Effector memory CD8-positive, alpha-beta T cell (primary cell): ENCODE measurements at places on chromosomes 1 and 21.

DNA sequence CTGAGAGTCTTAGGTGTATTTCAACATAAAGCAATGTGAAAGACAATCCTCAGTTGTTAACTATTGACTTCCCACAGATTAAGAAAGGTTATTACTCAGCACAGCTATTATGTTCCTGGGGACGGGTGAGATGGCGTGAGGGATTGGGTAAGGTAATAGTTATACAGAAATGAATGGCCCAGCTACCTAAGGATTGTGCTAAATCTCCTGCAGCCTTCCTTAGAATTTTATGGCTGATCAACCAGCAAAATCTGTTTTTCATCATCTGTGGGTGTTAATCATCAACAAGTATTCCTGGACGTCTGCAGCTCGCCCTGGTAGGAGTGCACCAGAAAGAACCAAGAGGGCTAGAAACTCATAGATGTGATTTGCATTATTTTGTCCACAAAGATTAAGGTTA, 146.0 kb upstream of the IVNS1ABP start:
- DNase-seq = no peak

DNA sequence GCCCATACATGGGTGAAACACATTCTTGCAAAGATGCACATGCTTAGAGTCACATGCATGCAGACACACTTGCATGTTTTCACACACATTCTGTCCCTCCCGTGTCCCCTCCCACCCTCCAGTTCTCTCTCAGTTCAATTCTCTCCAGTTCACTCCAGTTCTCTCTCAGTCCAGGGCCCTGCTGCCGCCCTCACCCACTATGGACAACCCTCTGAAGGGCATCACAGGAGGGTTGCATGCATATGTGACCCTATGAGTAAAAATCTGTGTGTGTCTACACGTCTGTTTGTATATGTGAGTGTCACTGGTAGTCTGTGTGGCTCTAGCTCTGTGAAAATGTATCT, 21.8 kb upstream of the ADGRB2 start:
- DNase-seq = no peak

DNA sequence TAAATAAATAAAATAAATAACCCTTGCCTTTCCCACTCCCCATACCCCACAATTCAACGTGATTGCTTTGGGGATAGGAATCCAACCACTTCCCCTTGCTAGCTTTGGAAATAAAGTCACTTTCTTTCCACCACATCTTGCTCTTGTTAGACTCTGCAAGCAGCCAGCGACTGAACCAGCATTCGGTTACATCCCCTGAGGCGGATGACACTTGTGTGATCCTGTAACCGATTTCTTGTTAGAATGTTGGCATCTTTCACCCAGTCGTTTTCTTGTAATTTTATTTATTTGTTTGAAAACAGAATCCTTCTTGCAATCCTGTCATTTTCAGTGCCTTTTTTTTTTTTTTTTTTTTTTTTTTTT, 1.6 kb upstream of the IFNGR2 start:
- no peak for DNase-seq

GRCh38 chr1:197464044-197464443, 196.0 kb downstream of the CRB1 start:
- no peak for DNase-seq

DNA sequence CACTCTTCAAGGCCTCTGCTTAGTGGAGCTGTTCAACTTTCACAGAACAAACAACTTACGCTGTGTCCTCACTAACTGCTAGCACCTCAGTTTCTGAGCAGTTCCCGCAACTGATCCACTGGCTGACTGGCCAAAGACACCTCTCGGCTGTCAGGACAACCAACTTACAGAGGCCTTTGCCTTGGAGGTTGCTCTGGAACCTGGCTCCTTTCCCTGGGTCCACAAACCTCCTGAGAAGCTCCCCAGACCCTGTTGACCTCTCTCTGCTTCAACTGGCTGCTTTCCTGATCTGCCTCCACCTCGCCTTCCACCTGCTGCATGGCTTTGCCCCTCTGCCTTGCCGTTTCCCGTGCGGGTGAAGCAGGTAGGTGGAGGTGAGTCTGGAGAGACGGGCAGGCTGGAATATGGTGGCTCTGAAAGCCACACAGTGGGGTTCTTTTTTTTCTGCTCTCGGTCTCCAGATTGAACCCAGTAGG, 13.0 kb downstream of the BTBD19 start:
- no peak for DNase-seq

DNA sequence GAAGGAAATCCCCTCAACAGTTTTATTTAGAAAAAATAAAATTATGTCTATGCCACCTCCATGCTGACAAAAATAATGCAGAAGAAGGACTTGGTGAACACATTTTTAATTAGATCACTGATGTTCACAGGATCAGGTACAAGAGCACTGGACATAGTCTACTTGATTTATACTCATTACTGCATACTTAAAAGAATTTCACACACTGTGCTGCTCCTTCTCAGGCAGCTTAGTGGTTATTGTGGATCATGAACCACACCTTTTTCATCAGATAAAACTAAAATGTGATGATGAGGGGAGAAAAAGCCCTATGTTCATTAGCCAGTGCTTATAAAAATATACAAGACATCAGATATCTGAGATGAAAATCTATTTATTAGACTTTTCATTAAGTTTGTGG, 103.3 kb upstream of the DPH5 start:
- DNase-seq = no peak

DNA sequence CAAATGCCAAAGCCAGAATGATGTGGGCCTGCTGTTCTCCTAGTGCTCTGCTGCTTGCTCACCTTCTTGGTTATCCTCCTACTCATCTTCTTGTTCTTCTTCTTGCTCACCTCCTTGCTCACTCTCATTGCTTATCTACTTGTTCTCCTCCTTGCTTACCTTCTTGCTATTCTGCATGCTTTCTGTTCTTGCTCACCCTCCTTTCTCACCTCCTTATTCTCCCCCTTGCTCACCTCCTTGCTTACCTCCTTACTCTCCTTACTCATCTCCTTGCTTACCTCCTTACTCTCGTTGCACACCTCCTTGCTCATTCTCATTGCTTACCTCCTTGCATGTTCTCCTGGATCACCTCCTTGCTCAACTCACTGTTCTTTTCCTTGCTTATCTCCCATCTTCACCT, at the start of gene OR14I1:
TSS of gene OR14I1 (minus strand) at position 53 of the 400 bp plus-strand sequence.
- no peak for DNase-seq
